ENCODE measurements at places on chromosomes 3 and 15.

GRCh38 chr3:122577409-122578031 is at the start of gene PARP15:
TSS of gene PARP15 (plus strand) at chr3:122577650. CDS start at chr3:122577668, 18 bp downstream.
- DNase-seq, result no peak

GRCh38 chr3:60890226-60890625 is 361.0 kb downstream of the FHIT start:
- no peak for DNase-seq

GRCh38 chr3:146326875-146327543 is 76.1 kb upstream of the PLSCR4 start:
- DNase-seq, result peak; percentile 61

- DNase-seq, result no peak
Observed at GRCh38 chr15:26950001-26950400, 21.0 kb upstream of the GABRG3 start.

GRCh38 chr3:194285850-194286197 is 65.3 kb downstream of the CPN2 start:
- DNase-seq, result no peak

DNA sequence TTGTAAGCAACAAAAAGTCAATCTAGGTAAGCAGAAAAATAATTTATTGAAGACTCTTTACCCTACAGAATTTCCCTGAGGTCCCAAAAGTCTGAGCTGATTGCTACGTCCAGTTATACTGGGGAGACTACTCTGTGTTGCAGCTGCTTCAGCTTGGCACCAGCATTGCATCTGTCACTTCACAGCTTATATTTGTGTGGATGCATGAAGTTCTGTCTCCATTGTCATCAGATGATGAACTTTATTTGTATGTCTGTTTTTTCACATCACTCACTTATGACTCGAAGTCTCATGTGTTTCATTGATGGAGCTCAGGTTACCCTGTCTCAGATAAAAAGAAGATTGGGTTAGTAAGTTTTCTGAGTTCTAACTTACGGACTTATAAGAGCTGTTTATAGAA is 75.3 kb upstream of the LRRFIP2 start:
- DNase-seq, result no peak

DNA sequence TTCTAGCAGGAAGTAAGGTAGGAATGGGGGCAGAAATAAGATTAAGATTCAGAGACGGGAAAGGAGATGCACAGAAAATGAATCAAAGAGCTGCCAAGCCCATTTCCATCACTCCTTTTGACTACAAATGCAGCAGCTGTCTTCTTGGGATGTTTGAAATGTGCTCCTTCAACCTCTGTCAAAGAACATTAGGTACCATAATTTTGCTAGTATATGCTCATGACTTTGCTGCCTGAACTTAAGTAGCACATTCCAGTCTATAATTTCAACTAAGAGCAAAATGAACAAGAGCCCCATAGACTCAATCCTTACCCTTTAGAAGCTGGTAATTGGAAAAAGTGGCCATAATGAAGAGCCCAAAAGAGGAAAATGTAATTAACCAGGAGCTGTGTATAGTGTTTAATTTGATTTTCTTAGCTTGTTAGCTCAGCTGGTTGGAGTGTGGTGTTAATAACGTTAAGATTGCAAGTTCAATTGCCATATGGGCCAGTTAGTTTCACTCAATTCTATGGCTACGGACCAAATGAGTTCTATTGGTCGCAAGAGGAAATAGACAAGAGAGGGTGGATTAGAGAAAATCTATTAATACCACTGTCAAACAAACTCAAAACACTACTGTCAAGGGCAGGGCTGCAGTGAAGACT is 349.9 kb downstream of the ZBBX start:
- no peak for DNase-seq

DNA sequence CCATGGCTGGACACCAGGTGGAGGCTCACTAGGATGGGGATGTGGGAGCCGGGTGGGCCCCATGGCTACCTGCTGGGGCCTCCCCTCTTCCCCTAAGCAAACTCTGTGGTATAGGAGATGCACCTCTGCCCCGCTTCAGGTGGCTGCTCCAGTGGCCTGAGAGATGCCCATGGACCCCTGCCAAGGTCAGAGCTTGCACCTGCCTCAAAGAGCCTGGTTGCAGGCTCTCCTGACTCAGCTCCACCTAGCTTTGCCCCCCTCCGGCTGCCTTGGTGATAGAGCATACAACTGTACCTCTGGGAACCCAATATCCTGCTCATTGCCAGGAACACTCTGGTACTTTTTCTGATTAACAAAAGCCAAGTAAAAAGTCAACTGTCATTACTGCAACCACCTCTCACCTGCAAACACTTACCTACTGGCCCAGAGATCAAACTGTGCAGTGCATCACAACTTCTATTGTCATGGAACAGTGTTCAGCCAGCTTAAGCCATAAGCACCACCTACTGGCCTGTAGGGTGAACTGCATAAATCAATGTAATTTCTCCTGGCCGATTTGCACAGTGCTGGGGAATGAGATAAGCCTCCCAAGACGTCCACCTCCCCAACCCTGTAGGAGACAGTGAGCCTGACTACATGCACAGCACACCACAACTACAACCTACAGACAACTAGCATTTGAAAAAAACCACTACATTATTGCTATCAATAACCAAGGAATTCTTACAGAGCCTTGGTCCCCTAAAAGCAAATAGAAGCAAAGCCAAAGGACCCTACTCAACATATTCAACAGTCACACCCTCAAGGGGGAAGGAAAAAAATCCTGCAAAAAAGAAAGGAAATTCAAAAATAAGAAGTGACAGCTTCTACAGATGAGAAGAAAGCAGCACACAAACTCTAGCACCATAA is 352.4 kb upstream of the ARHGEF26 start:
- DNase-seq, result peak; percentile 43

- DNase-seq, result no peak
Observed at GRCh38 chr3:128348805-128349531, 117.7 kb downstream of the DNAJB8 start.

- peak; percentile 11 for DNase-seq
Observed at GRCh38 chr3:13229273-13229949, 156.2 kb upstream of the IQSEC1 start.

DNA sequence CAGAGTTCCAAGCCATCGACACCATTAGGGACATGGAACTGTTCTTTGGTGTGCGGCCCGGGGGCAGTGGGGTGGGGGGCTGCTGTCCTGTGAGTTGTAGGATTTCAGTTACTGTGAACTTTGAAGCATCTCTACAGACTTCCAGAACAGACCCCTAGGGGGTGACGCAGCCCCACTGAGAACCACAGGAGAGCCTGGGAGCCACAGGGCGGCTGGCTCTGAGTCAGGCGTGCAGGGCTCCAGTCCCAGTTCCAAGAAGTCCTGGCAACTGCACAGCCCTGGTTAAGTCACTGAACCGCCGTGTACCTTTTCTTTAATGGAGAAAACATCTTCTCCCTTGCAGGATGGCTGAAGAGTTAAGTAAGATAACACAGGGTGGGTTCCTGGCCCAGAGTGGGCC is 23.5 kb upstream of the LRTM1 start:
- peak; percentile 92 for DNase-seq

- peak; percentile 19 for DNase-seq
Observed at GRCh38 chr3:192863091-192863420, 54.6 kb downstream of the MB21D2 start.

GRCh38 chr3:47355010-47355409 is 25.8 kb upstream of the PTPN23 start:
- DNase-seq, result no peak

- DNase-seq, result peak; percentile 93
Observed at GRCh38 chr15:89243691-89244573, at the start of gene FANCI. TSS of gene FANCI (plus strand) at chr15:89243979. CDS start at chr15:89247648, 3,669 bp downstream.

DNA sequence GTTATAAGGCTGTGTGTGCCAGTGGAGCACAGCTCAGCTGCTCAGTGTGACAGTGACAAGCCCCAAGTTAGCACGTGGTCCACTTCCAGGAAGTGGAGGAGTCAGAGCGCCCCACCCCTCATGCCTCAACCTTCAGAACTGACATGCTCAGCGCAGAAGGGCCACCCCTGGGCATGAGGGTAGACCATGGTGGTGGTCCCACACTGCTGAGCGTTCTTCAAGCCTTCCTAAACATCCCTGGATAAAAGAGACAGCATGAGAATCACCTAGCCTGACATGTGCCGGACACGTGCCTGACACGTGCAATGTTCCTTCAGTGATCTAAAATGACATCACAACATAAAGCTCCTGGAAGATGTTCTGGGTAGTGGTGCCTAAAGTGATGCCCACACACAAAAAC is 16.8 kb downstream of the ATP10A start:
- no peak for DNase-seq

DNA sequence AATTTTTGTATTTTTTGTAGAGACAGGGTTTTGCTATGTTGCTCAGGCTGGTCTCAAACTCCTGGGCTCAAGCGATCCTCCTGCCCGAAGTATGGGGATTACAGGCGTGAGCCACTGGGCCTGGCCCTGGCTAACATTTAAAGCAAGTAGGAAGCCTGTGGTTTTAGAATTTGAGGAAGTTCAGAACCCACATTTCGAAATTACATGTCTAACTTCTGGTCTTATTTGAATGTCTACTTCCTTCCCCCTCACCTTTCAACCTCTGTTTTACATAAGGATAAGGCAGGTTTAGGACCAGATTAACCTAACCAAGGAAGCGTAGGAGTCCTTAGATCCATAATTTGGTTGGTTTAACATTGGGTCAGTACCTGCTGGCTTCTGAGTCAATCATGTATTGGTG is 120.5 kb upstream of the PROK2 start:
- no peak for DNase-seq

DNA sequence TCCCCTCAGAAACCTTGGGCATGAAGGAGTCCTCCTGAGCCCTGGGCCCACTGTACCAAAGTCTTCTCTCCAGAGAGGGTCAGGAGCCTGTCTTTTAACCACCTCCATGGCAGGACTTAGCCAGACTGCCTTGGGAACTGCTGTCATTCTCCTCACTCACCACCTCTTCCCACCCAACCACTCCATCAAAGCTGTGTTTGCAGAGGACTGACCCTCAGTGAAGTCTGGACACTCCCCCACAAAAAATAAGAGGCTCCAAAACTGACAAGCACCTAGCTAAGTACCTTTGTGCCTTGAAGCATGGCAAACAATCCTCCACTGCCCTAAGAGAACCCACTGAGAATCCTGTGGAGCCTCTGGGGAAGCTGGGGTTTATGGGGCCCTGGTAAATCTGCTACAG is 2.3 kb upstream of the SCAP start:
- DNase-seq, result no peak

DNA sequence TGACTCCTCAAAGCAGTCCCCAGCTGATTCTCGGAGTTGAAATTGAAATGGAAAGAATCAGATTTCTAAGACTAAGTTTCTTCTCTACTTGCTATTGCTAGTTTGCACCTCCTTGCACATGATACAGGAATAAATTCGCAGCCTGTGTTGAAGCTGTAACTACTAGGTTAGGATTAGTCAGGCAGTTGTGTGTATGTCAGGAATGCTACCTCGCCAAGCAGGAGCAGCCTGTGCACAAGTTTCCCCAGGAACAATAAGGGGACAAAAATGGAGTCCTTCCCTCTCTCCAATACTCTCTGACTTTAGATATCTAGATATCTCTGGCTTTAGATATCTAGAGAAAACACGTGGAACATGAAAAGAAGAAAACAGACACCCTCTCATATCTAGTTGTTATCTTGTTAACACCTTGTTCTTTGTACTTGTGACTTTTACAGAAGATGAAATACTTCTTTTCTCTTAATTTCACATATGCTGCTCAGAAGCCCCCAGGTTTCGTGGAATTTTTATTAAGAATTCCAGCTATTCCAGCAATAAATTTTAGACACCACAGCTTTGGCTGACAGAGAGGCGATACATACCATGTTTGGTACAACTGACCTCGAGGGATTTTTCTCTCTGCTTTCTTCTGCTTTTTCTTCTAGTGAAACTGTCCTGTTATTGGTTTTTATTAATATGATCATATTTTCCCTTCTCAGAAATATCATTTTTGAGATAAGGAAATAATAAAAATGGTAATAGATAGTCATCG is 56.1 kb upstream of the CMSS1 start:
- DNase-seq, result no peak

DNA sequence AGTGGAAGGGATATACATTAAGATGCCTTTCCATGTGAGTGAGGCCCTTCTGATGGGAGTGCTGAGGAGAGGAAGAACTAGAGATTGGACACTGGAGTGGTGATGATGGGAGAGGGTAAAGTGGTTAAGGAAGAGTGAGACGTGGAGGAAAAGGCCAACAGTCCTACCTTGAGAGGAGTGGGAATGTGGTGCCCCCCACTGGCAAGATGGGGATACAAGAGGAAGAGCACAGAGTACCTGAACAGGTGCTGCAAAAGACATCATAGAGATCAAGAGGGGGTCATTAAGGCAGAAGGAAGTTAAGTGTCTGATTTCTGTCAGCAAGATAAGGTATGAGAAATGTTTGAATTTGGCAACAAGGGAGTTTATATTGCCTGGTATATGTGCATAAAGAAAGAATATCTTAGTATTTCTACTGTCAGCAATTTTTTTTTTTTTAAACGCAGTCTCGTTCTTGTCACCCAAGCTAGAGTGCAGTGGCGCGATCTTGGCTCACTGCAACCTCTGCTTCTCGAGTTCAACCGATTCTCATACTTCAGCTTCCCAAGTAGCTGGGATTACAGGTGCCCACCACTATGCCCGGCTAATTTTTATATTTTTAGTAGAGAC is 34.0 kb downstream of the ARIH2 start:
- peak; percentile 11 for DNase-seq

GRCh38 chr15:67641453-67641852 is 99.0 kb downstream of the MAP2K5 start:
- DNase-seq, result no peak

DNA sequence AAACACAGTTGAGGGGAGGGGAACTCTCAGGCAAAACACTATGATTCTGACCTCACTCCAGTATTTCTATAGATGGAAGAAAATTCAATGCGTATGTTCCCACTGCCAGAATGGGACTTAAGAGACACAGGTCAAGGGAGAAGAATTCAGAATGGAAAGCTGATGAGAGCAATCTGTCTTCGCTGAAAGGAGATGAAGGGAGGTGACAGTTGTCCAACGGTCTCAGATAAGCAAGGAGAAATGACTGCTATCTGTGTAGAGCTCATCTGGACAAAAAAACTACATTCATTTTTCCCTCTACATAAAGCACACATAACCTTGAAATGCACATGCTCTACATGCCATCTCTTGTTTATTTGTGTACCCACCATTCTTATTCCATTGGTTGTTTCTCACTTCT is 405.1 kb downstream of the LSAMP start:
- no peak for DNase-seq

GRCh38 chr3:55911266-55911665 is 424.2 kb upstream of the WNT5A start:
- DNase-seq, result no peak

- DNase-seq, result no peak
Observed at GRCh38 chr15:75091814-75092213, 68.4 kb downstream of the PPCDC start.

GRCh38 chr15:69787791-69788190 is 309.9 kb downstream of the TLE3 start:
- no peak for DNase-seq

DNA sequence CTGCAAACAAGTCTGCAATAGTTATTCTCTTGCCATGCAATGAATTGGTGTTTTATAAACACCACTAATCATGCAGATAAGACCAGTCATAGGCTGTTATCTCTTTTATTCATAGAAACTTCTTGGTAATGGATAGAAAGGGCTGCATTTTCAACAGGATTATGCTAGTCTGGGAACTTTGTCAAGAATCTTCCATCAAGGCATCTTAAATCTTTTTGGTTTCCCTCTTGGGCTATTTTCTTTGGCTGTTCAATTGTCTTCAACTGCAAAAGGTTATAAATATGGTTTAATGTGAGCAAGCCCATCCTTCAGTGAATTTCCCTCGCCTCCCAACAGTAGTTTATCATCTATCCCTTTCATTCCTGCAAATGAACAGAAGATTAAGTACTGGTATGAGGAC is 59.0 kb upstream of the MINAR1 start:
- no peak for DNase-seq

All from EL (cell line).